Brain (organoid and tissue), 16 donors: ENCODE measurements at places on chromosomes 1 and 21.

- no peak for DNase-seq
These were observed 140.4 kb upstream of the BEND5 start for GRCh38 chr1:48917070-48917454.

DNA sequence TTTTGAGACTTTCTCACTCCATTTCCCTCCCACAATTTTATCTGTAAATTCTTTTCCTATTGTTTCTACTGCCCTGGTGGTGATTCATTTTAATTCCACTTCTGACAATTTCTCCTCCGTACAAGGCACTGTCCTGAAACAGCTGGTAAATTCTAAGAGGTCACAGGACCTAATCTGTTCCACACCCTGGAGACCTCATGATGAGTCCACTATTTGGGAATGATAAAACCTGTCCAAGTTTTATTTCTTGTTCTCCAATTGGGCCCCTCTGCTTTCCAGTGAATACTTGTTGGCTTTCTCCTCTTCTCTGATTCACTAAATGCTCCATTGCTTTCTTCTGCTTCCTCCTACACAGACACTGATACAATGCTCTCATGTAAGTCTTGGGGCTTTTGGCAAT is 343.1 kb upstream of the DUSP10 start:
- no peak for DNase-seq

GRCh38 chr21:42109873-42110525 is 38.9 kb downstream of the UMODL1 start:
- no peak for DNase-seq

DNA sequence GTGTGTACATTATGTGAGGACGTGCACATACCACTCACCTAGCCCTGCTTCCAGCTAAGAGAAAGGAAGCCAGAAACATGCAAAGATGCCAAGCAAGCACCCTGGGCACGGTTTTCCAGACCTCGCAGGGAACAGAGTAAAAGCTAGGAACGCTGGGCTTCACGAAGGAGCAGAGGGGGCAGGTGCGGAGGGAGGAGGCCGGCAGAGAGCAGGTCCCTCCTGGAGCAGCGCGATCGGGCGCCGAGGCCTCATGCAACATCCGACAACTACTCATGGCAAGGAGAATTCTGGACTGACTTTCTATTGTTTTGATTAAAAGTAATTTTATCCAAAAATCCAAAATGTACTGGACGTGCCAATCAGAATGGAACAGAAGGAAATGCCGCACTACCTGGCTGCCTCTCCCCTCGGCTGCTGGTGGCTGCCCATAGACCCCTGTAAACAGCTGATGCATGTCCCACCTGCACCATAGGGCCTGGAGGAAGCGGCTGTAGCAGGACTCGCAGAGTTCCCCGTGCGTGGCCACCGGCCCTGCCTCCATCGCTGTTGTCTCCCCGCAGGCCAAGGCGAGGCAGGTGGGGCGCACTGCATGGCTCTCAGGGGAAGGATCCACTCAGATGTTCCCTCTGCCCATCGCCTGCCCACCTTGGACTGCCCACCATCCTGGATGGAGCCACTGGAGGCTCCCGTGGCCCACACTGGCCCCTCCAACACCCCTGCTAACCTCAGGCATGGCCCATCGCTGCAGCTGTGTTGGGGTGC is 93.5 kb downstream of the WDR4 start:
- DNase-seq, result no peak

DNA sequence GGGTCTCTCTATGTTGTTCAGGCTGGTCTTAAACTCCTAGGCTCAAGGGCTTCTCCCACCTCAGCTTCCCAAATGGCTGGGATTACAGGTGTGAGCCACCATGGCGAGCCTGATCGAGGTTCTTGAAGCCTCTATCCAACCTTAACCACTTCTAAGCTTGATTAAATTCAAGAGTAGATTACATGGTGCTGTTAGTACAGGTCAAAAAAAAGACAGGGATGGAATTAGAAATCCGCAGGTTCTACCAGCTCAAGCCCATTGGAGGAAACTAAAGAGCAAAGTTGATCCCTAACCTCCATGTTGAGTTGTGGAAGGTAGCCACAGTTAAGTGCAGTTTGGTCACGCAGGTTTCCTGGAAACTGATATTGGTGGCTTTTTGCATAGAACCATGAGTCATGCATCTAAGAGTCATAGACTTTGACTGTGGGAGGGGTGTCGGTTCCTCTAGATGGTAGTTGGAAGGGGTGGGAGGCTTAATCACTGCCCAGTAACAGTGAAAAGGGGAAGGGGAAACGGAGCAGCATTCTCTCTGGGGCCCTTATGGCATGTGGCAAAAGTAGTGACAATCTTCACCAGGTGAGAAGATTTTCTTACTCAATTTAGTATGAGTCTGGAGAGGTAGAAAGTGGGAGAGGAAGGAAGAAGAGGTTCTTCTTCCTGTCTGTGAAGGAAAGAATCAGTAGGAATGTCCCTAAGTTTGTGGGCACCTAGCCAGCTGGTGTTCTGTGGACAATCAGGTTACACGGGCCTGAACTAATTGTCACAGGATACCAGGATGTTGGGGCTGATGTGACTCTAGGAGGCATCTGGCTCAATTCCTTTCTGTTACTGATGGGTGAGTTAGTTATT is 7.0 kb downstream of the CD53 start:
- DNase-seq, result no peak

DNA sequence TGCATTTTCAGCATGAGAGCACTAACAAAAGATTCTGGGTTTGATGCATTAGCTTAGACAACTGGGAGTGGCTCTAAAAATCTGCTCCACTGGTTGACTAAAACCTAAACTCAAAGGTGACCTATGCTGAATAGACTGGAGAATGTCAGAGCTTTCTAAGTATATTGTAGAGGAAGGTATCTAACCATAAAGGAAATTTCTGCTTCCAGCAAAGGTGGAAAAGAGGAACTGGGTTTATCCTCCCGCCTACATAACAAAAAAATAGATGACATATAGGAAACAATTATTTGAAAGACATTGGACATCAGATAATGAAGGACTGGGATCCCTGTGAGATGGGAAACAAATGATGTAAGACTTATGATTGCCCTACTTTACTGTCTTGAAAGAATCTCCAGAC is 35.8 kb upstream of the CR2 start:
- no peak for DNase-seq

- no peak for DNase-seq
These were observed 20.8 kb upstream of the LAPTM5 start for GRCh38 chr1:30778154-30778978.
